Omental fat pad (tissue), 4 donors: ENCODE measurements at places on chromosomes 3 and 15.

DNA sequence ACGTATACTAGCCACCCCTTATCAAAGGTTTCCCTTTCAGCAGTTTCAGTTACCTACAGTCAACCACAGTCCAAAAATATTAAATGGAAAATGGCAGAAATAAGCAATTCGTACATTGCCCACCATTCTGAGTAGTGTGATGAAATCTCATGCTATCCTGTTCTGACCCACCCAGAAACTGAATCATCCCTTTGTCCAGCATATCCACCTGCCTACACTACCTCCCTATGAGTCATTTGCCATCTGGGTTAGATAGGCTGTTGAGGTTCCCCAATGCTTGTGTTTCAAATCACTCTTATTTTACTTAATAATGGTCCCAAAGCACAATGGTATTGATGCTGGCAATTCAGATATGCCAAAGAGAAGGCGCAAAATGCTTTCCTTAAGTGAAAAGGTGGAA, 15.3 kb upstream of the PHC3 start:
- no peak for DNase-seq

- DNase-seq = no peak
Measured at GRCh38 chr3:47746264-47746663, 35.4 kb downstream of the SMARCC1 start.

GRCh38 chr15:51736751-51737521, 519 bp downstream of the LYSMD2 start:
- DNase-seq = no peak

GRCh38 chr3:50338965-50339364, 1.7 kb downstream of the RASSF1 start:
- DNase-seq = no peak

DNA sequence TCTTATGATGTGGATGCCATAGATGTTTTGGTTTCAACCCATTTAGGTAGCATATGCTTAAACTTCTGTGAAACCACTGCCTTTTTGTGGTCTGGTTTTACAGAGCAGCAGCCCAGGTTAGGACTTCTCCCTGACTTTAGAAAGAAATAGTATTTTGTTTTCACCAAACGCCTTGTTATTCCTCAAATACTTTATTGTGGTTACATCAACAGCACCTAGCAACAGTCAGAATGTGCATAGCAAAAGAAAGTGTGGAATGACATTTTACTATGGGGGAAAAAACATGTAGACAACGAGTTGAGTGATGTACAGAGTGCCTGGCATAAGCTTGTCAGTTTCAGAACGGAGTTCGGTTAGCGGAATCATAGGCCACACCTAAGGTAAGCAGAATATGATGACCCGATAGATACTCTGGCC, 159.2 kb downstream of the TPRG1 start:
- DNase-seq = no peak

DNA sequence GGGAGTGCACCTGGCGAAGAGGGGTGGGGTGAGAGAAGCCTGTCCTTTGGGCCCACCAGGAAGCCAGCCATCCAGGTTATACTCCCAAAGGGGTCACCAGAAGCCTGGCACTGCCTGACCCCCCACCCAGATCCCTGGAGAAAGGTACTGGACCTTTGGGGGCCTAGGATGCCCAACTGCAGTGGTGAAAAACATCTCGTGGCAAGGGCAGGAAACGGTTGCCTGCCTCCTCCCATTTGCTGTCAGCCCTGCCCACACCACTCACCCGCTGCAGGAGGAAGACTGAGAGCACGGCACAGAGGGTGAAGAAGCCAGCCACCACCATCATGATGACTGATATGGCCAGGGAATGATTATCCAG, 2.2 kb upstream of the ULK3 start:
- no peak for DNase-seq

- no peak for DNase-seq
Measured at GRCh38 chr3:117887031-117887430, 1147.6 kb downstream of the IGSF11 start.

DNA sequence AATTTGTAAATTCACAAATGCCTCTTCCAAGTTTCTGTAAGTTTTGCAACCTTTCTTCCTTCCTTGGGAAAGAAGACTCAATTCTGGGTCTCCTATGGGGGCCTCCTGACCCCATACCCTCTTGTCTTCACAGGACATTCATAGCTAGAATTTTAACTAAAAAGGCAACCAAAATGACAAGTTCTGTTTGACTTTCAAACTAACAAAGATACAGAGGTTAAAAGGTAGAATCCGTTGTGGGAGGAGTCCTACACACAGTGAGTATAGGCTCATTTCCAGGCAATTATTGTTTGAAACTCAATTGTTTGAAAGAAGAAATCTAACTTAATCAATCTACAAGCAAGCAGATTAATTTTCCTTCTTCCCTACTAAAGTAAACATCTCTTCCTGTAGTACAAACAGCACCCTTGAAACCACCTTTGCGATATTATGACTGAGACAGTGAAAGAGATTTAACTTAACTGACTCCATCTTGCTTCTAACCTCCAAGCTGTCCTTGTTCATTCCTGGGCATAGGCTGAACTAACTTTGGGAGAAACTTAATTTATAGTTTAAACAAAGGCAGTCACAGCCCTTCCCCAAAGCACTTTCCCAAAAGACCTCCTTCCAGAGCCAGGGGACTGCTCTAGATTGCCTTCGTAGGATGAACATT, 14.4 kb upstream of the TNFSF10 start:
- DNase-seq = no peak

DNA sequence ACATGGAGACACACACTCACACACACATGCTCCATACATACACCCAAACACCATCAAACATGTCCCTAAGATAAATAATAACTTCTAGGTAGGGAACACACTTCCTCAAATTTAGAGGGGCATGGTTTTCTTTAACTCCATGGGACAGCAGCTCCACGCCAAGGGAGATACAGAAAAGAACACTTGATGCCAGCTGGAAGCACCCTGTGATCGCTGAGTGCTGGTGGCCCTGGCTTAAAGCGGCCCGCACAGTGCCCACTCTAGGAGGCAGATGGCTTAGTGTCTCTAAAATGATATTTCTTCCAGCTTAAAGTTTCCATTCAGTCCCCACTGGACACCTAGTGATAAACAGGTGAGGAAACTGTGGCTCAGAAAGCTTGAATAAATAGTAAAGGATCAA, 232.9 kb downstream of the UACA start:
- no peak for DNase-seq

GRCh38 chr3:27228805-27229204, 140.4 kb downstream of the NEK10 start:
- no peak for DNase-seq

GRCh38 chr3:177820683-177821316, 623.5 kb upstream of the TBL1XR1 start:
- no peak for DNase-seq

- no peak for DNase-seq
Measured at GRCh38 chr3:141067206-141067974, 16.2 kb downstream of the SPSB4 start.

GRCh38 chr3:10474847-10475246, 30.5 kb downstream of the ATP2B2 start:
- no peak for DNase-seq

- no peak for DNase-seq
Measured at GRCh38 chr15:95559875-95560394, 770.6 kb upstream of the NR2F2 start.

GRCh38 chr15:28783873-28784272, 64.6 kb downstream of the GOLGA6L7 start:
- no peak for DNase-seq

- DNase-seq = no peak
Measured at GRCh38 chr3:195425849-195426248, 17.0 kb downstream of the ACAP2 start.

GRCh38 chr15:39298271-39298962, 282.5 kb upstream of the THBS1 start:
- DNase-seq = no peak

GRCh38 chr3:184836090-184836822, 24.3 kb downstream of the VPS8 start:
- no peak for DNase-seq

DNA sequence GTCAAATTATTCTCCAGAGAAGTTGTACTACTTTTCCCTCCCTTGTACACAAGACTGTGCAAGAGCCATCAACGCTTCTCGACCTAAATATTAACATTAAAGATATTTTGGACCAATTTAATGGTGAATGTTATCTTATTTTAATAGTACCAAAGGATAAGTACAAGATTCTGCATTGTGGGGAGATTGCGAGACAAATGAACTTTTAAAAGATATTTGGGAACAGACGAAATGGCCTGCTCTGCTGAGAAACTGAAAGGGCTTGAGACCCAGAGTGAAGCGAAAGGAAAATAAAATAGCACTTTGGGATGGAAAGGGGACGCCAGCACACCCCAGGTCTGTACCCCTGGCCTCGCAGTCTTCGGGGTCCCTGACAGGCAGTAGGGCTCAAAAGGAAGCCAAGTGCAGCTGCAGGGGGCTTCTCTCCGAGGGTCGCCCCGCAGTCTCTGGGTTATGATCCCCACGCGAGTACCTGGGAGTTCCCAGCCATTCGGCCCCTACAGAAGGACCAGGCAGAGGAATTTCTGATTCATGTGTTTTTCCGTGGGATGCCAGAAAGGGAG, 97.6 kb upstream of the VGLL3 start:
- DNase-seq = no peak

GRCh38 chr3:193637831-193638230, 44.8 kb downstream of the OPA1 start:
- DNase-seq = no peak

- DNase-seq = no peak
Measured at GRCh38 chr3:127167315-127168043, 25.5 kb upstream of the PRR23E start.

DNA sequence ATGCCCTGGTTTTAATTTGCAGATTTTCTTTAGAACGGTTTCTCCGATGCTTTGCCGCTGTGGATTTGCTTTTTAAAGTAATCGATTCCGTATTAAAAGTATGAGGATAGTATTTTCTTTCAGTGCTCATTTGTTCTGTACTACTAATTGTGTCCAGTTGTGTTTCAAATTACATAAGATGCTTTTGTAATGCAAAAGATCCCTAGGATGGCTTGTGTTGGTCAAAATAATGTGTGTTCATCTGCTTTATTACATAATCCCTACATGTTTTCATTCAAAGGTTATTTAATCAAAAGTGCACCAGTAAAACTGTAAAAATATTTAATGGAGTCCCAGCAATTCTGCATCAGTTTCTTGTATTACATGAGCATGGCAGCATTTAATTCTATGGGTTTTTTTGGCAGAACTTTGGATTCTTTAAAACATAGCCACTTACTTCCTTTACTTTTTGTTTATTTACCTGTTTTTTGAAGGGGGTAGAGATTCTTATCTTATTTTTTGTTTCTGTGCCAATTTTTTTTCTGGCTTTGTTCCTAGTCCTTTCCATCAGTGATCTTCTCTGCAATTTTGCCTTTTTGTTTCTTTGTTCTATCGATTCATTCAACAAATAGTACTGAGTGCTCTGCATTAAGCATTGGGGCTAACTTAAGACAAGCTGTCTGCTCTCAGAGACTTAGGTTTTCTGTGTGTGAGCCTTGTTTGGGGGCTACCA, 352.8 kb downstream of the LRTM1 start:
- no peak for DNase-seq

GRCh38 chr3:49812916-49813496, 747 bp downstream of the UBA7 start:
- DNase-seq = no peak

DNA sequence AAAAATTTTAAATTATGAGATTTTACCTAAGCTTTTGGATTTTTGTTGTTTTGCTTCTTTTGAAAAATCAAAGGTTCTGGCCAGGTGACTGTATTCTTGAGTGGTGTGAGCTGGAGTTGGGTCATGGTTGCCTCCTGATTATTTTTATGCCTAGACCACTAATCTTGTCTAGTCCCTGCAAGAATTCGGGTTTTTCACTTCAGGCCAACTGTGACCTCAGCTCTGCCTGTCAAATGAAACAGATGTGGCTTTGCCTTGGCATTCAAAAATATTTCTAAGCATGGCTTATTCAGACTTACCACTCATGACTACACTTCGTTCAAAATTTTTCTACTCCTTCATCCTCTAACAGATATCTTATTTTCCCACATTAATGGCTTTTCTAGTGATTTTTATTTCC, 25.4 kb upstream of the CDV3 start:
- DNase-seq = no peak

DNA sequence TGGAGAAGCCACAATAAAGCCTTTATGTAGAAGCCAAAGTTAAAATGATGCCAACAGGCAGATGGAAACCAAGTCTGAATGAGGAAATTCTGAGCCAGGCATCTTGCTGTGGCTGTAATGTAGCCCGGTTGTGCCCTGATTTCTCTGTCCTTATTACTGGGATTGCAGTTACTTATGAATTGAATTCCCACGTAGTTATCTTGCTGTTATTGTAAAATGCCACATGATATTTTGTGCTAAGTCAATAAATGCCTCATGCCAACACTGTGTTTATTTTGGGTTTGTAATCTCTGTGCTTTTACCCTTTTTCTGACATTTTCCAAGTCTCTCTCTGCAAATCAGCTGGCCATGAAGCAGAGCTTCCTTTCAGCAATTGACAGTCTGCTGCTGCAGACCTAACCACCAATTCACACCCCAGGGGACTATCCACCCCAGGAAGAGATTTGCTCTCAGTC, 486.1 kb upstream of the GOLIM4 start:
- no peak for DNase-seq

- no peak for DNase-seq
Measured at GRCh38 chr3:139933766-139934165, 1.2 kb upstream of the CLSTN2 start.

- no peak for DNase-seq
Measured at GRCh38 chr3:48402907-48403306, 27.0 kb downstream of the PLXNB1 start.

DNA sequence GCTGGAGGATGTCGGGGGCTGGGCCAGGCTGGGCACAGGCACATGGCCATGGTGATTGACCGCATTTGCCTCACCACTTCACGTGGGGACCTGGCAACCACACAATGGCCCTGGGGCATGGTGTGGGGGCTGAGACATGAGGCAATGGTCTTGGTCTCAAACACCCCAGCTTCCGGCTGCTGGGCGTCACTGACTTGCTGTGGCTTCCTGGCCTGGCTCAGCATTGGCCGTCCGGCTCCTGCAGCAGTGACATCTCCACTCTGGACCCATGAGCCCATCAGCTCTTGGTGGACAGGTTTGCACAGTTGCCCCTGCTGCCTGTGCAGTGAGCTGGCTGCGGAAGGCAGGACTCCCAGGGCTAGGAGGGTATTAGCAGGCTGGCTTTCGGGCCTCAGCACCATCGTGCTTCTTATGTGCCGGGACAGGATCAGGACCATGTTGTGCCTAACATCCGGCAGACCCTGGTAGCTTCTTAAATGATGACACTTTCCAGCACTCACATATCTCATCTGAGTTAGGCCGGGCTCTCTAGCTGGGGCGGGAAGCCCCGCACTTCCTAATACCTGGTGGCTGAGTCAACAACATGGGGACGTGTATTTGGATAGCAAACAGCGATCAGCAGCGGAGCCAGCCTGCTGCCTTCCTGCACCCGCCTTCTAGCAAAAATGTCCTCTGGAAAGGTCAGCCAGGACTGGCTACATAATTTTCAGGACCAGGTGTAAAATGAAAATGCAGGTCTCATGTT, 34.1 kb downstream of the ZNF710 start:
- DNase-seq = no peak

DNA sequence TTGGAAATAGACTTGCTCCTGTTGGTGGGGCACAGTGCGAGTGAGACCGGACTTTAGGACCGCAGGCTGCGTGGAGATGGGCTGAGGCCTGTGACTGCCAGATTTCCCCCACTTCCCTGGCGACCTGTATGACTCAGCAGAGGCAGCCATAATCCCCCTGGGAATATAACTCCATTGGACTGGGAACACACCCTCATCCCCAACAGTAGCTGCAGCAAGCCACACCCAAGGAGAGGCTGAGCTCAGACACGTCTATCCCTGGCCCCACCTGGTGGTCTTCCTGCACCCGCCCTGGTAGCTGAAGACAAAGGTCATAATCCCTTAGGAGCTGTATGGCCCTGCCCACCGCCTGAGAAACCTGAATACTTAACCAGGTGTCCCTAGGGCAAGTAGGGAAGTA, 42.6 kb downstream of the DZIP1L start:
- DNase-seq = no peak
